ENCODE measurements at places on chromosomes 2 and 18.

DNA sequence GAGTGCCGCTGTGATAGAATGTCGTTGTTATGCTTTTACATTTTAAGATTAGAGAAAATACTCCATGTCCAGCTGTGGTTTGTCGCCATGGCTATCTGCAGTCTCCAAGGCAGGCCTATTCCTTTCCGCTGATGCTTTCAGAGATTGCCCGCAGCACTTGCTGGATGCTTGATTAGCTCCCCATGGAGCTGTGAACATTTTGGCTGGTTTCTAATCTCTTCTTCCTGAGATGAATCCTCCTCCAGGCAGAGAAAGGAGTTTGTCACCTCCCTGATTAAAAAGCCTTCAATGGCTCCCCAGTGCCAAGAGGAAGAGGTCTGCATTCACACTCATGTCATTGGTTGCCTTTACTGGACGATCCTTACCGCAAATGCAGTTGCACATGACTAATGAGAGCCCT is 32.6 kb upstream of the LPIN1 start:
- DNase-seq: no peak

DNA sequence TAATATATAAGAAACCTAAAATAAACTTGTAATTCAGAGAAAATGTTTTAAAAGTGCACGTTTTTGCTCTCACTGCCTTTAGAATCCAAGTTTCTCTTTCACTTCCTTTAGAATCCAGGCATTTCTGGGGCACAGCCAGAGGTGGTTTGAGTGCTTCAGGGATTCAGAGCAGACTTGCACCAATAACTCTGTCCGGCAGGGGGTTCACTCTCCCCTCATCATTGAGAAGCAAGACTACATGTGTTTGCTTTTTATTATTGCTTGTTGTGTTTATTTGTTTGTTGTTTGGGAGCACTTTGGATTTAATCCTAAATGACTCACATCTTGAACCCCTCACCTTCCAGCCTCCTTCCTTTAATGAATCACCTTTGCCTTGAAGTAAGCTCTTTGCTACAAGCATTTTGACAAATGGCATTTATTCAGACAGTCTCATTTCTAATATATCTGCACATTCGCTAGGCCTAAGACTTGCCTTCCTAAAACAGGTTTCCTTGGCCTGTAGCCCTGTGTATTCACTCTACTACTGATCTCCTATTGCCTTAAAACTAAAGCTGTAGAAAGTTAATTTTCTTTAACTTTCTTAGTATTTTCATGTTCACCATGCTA is 233.5 kb upstream of the ATP5MC3 start:
- DNase-seq: no peak

- DNase-seq: no peak
Measured at GRCh38 chr2:187155476-187155875, 292.6 kb downstream of the CALCRL start.

DNA sequence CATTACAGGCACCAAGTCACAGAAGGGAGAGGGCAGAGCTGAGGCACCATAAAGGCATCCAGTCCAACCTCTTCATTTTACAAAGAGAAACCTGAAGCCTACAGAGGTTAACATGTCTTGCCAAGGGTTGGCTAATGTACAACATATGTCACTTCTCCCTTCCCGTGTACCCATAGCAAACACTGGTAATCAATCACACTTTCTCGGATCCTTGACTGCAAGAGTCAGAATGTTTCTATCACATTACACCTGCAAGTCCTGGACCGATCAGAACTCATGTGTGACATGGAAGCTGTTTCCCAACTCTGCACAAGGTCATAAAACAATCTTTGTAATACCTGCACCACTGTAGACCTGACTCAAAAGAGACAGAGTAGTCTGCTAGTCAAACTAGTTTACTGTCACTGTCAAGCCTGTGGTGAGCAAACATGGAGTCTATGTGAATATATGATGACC is 6.0 kb downstream of the ANKRD44 start:
- DNase-seq: no peak
